ENCODE measurements at places on chromosomes 7 and 10. TPM values are rescaled to one million over a fixed set of nuclear protein-coding genes. Genes with fewer than 3 reads are reported as not detected.
A peak's percentile ranks its signal among the peaks of the same experiment; 100 is the strongest.

Gene COPG2
- 24.7 TPM for total RNA-seq

- DNase-seq: no peak
Observed at GRCh38 chr10:3792710-3793219, 7.8 kb upstream of the KLF6 start.

Gene EPO
- total RNA-seq: 0.41 TPM

GRCh38 chr10:93445978-93446720 is 36.0 kb downstream of the MYOF start:
- peak; percentile 70 for DNase-seq

Gene MYOZ1
- not detected for total RNA-seq

DNA sequence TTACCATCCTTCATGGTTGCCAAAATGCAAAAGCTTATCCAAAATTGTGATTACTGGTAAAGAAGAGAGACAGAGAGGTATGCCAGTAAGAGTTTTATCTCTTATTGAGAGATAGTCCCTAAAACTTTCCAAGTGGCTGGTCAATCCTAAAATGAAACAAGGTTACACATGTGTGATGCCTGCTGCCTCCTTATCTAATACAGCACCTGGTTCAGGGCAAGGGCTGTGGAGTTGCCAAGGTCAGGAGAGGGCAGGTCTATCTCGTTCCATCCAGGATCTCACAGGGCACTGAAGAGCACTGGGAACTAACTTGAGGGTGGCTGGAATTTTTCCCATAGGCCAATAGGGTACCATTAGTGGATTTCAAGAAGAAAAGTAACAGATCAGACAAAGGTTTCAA is 18.3 kb downstream of the VOPP1 start:
- no peak for DNase-seq

DNA sequence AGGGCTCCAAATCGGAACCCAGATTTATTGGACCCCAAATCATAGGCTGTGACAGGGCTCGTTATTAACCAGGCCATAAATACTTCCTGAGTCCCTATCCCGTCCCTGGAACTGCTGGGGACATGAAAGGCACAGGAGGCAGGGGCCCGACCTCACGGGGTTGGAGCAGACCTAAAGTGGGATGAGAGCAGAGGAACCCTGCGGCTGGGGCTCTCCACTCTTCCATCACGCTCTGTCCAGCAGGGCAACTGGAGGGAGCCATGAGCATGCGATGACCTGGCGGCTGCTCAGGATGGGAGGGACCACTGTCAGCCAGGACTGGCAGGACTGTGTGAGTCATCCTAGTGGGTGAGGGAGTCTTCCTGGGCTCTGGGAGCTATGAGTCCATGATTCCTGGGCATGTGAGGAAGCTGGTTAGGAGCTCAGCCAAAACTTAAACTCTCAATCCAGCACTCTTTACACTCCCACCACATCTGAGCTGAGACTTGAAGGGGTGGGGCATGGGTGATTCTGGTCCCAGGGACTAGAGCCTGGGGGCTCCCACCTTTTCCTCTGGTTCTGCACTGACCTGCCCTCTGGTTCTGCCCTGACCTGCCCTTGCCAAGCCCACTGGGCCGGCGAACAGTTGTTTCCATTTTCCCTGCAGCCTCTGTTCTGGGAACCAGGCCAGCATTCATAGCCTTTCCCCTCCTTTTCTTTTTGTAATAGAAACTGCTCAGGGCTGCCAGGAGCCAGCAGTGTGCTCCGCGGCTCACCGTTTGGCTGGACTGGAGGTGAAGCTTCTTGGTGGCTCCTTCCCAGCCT is 47.1 kb downstream of the SYPL1 start:
- peak; percentile 99 for DNase-seq

DNA sequence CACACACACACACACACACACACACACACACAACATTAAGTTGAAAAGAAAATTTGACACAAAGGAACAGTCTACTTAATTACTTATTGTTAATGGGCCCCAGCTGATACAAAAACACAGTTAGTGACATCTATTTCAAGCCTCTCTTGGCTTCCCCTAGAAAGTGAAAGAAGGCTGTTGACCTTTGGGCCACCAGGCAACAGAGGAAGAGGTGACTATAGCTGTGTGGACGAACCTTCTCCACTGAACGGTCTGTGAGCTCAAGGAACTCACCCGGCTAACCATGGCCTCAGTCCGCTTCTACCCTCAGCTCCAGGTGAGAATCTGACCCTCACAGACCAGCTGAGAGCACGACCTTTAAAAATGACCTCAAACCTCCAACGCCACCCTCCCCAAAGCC is 32.9 kb upstream of the CALN1 start:
- DNase-seq: no peak

Gene ERVW-1
- total RNA-seq: not detected

Gene THNSL1
- 3.1 TPM for total RNA-seq

- peak; percentile 93 for DNase-seq
Observed at GRCh38 chr7:142583446-142583845, 165.8 kb upstream of the PRSS1 start.

Gene SLC18A2
- not detected for total RNA-seq

DNA sequence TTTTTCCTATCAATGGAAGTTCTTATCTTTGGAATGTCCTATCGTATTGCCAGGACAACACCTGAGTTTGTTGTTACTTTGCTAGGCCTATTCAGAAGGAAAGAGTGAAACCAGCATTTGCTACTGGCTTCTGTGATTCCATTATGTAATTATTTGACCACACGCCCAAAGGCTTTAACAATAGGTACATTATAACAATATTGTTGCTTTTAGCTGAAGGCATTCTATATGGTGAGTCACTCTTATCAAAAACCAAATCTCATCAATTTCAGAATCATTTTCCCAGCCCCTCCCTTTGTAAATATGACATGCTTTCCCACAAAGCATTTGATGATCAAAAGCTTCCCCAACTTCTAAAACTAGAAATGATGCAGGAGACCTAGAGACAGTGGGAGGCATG is 294.4 kb upstream of the NEBL start:
- DNase-seq: peak; percentile 70

DNA sequence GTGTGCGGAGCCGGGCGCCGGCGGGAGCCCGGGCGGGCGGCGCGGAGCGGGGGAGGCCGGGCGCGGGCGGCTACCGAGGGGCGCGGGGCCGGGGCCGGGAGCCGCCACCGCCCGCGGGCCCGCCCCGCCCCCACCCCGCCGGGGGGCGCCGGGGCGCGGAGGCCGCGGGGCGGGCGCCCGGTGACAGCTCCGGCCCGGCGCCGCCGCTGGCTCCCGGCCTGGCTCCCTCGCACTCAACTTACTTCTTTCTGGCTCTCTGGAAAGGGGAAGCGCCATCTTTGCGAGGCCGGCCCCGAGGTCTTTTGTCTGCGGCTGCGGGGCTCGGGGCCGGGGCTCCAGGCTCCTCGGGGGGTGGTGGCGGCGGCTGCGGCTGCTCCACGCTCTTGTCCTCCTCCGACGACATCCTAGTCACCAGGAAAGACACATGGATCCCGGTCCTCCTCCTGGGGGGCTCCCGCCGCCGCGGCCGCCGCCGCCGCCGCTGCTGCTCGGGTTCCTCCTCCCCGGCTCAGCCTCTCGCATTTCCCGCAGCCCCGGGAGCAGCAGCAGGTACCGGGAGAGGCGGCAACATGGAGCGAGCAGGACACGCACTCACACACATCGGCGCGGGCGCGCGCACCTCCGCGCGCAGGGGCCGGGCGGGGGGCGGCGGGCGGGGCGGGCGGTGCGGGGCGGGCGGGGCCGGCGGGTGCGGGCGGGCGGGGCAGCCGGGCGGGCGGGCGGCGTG is at the start of gene KMT2C:
KMT2C (minus strand) TSS at position 620 of the 727 bp plus-strand sequence; CDS start at position 403, 217 bp downstream.
- no peak for DNase-seq

Gene EBLN1
- not detected for total RNA-seq

Gene AKR1B1
- total RNA-seq: 89.5 TPM
